Activated CD4-positive, CD25-positive, alpha-beta regulatory T cell (primary cell): ENCODE measurements at places on chromosomes 4 and X.

DNA sequence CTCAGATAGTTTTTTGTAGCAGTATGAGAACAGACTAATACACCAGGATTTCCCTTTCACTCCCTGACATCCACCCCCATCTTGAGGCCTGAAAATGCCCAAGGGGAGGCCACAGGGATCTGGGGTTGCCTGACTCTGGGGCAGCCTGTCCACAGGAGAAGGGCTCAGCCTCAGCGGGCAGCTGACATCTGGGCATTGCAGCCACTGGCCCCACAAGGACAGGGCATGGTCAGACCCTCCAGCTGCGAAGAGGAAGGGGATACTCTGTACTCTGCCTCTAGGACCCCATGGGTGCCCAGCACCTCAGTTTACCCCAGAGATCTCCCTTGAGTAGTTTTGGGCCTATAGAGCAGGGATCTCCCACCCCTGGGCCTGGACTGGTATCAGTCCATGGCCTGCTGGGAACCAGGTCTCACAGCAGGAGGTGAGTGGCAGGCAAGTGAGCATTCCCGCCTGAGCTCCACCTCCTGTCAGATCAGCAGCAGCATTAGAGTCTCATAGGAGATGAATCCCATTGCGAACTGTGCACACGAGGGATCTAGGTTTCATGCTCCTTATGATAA, 138.9 kb downstream of the HMX1 start:
- no peak for DNase-seq

DNA sequence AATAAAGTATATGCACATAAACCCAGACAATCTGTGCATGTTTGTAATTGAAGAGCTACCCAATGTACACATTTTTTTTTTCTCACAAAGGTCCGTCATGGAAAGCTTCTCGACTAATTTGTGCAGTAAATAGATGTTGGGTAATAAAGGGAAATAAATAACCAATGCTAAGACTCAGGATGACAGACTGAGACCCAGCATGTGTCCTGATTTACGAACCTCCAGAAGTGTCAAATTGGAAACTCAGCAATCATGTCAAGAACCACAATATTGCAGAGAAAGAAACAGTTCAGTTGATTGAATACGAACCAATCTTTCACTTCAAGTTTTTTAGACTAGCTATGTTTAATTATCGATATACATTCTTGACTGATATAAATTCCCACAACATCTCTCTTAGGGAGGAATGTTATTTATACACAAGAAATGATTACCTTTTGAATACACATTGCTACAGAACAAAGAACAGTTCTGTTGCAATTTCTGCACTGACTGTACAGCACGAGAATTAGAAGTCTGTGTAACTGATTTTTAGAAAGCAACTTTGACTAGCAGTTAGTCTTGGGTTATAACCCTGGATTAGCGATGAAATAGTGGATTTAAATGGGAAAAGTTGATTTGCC, 625.6 kb upstream of the FTHL17 start:
- no peak for DNase-seq

GRCh38 chrX:69234624-69235023, 69.4 kb upstream of the PJA1 start:
- no peak for DNase-seq

DNA sequence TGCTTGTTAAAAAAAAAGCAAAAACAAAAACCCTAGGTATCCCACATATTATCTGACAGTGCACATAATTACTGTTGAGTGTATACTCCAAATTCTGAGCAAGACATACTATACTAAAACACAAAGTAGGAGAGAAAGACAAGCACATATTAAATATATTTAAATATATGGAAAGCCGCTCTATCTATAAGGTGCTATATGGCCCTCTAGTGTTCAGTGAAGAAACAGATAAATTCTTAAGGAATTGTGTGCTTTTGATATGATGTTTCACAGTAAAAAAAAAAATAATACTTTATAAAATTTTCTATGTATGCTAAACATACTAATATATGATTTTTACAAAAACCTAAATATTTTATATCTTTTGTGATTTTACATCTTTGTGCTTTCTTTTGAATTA, 137.8 kb downstream of the FBXW7 start:
- no peak for DNase-seq

DNA sequence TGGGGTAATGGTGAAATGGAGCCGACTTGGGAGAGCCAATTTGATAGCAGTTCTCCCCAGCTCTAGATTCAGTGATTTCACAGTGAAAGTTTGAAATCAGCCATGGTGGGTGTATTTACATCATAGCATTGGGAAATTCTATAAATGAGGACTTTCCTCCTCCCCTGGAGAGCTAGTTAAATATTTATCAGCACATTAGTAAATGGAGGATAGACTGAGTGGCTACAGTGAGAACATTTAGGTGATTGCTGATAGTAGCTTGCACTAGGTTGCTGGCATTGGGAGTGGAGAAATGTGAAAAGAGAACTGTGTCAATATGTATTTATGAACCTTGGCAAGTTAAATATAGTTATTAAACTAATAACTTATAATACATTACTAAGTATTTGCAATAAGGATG, 347.3 kb downstream of the CCSER1 start:
- no peak for DNase-seq

DNA sequence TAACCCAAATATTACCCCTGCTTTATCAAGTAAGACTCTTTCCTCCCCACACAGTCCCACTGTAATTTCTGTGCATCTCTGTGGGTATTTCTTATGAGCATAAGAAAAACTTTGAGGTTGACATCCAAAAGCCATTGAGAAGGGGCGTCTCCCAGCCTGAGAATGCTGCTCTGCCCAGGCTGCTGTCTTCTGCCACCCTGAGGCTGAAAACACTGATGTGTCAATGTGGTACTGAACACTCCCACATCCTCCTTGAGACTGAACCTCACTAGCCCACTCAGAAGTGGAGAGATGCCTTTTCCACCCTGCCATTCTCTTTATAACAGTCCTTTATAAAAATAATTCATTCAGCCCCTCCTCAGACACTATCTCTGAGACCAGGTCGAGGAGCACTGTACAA, 120.8 kb downstream of the SMIM20 start:
- DNase-seq, result no peak

- DNase-seq, result no peak
Observed at GRCh38 chr4:25760518-25761157, 102.2 kb downstream of the SEL1L3 start.

DNA sequence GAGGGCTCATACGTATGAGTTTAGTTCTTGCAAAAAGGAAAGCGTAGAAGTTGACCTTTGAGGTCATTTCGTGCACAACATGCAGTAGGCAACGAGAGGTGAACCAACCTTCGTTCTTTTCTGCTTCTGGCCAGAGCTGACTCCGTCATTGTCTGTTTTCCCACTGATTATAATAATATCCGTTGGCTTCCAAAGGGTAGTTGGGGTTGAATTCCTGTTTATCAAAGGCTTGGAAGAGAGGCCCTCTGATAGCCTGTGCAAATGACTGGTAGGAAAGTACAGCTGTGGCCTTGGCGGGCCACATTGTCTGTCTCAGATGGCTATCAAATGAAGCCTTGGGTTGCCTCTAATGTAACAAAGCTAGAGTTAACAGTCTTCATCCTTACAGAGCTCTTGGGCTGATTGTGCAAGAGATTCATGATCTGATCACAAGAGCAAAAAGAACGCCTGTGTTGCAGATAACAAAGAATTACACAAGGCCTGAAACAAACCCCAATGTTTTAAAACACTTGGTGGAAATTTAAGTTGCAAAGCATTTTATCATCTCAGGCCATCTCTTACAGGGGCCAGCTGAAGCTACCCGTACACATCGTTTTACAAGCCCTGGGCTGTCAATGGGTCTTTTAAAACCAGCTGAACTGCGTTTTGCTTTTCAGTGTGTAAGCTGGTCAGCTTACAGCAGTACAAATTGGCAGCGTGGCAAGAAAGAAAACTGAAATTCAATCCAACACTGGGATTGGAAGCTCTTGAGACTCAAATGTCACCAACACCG, 46.1 kb upstream of the FAM9C start:
- DNase-seq, result no peak

DNA sequence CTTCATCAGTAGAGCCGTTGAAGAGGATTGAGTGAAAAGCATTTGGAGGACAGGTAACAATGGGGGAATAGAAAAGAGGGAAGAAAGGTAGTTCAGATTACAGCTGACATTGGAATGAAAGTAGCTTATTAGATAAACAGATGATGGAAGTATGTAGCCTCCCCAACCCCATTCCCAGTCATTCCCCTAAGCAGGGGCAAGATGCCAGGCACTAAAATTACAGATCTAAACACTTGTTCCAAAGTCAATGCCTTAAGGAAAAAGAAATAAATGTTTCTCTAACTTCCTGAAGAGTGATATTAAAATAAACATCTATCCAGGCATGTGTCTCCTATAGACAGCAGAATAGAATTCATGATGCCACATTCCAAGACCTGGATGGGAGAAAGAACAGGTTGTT, 350.8 kb downstream of the PDGFC start:
- no peak for DNase-seq

- DNase-seq, result no peak
Observed at GRCh38 chr4:2813446-2814405, 20.8 kb downstream of the SH3BP2 start.

GRCh38 chr4:25694466-25694865, 38.8 kb downstream of the SLC34A2 start:
- DNase-seq, result no peak
